ENCODE measurements at places on chromosomes 3 and 15.
A peak's percentile ranks its signal among the peaks of the same experiment; 100 is the strongest.

GRCh38 chr15:58471348-58471747 lies 39.6 kb downstream of the LIPC start:
- no peak for DNase-seq

DNA sequence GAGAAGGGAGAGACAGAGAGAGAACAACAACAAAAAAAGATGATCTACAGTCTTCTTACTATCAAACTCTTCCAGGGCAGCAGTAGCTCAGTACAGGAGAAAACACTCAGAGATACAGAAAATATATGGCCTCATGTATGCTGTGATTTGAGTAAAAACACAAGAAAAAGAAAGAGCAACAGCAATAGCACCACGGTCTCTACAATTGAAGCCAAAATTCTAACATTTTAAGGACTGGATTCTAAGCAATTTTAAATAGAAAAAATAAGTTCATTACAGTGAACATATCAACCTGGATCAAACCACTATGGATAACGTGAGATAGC lies 43.5 kb upstream of the ALCAM start:
- DNase-seq = no peak

- peak; percentile 80 for DNase-seq
Measured at GRCh38 chr15:52481915-52482314, 46.8 kb downstream of the MYO5A start.

DNA sequence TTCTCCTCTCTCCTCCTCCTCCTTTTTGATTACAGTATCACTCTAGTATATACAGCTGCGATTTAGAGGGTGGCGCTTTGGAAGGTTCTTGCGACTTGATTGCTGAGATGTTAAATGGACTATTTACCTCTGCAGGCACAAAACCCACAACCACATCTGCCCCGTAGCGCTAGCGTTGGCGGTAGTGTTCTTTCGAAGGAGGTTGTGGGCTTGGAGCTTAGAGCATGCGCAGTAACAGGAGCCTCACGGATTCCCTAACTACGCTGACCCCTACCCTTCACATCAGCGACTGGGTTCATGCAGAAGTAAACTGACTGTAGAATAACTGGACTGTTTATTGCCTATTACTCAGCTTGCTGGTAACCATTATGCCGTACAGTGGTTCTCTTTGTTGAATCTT lies 58.0 kb downstream of the CGGBP1 start:
- no peak for DNase-seq

- DNase-seq = peak; percentile 25
Measured at GRCh38 chr3:49998326-49998725, 58.4 kb downstream of the RBM6 start.

DNA sequence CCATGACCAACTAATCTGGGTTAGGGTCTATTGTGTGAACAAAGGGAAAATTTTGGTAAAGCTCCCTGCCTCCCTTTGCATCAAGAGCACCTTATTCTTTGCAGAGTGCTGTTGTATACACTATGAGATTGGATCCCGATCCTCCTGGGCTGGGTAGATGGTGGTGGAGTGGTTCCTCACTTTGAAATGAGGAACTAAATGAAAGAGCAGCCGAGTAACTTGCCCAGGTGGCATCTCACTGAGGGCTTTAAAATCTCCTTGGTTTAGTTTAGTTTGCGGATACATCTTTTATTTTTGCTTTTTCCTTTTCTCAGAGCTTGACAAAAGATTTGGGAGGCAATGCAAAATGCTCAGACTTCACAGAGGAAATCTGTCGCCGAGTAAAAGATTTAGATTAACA lies 19.4 kb downstream of the IDH3A start:
- no peak for DNase-seq
